ENCODE measurements at places on chromosomes 5 and 9.

- peak; percentile 86 for DNase-seq
These were observed 130.3 kb downstream of the PAX5 start for GRCh38 chr9:36903541-36904435.

- peak; percentile 65 for DNase-seq
These were observed 11.3 kb upstream of the GRHPR start for GRCh38 chr9:37410969-37411785.

DNA sequence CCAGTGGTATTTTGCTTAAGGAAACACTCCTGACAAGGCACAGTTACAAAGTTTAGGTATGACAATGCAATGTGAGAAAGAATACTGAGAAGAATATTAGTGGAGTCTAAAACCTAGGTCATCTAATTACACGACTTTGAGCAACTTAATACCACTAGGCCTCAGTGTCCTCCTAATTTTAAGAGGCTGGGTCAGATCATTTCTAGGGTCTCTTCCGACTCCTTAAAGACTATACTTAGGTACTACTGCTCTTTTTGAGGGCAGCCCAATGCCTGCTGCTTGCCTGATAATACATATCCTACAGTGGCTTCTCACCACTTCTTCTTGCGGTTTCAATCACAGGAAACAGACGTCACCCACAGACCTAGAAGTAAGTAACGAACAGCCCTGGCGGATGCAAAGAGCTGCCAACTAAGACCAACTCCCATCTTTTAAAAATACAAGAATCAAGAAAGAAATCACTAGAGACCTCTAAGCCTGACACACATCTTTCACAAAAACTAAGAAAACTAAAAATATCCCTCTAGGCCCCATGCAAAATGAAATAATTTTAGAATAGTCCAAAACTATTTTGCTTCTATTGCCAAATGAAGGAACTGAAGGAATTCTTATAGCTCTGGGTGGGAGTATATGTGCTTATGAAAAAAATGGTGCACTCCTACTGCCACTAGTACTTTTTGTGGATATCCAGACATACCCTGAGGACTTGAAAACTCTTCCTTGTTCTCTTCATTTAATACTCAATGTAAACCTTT is 13.1 kb downstream of the DIAPH1 start:
- peak; percentile 69 for DNase-seq

- DNase-seq, result no peak
These were observed at the start of gene C5 for GRCh38 chr9:121050128-121050988. Gene C5 (minus strand): TSS chr9:121050275. CDS start chr9:121050246, 29 bp downstream.

DNA sequence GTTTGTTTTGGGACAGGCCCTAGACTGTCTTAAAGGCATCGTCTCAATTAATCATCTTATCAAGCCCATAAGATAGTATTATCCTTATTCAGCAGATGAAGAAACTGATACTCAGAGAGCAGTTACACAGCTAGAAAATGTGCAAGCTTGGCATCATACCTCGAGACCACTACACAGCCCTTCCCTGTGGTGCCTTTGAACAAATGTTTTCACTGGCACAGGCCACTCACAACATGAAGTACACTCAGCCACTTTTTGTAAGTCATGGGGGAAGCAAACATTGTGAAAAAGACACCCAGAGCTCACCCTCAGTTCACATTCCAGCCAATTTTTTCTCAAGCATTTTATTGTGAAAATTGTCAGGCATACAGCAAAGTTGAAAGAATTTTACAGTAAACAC is 122.5 kb downstream of the WDR41 start:
- no peak for DNase-seq

- no peak for DNase-seq
These were observed 3.8 kb upstream of the CTNNAL1 start for GRCh38 chr9:109017061-109017460.

DNA sequence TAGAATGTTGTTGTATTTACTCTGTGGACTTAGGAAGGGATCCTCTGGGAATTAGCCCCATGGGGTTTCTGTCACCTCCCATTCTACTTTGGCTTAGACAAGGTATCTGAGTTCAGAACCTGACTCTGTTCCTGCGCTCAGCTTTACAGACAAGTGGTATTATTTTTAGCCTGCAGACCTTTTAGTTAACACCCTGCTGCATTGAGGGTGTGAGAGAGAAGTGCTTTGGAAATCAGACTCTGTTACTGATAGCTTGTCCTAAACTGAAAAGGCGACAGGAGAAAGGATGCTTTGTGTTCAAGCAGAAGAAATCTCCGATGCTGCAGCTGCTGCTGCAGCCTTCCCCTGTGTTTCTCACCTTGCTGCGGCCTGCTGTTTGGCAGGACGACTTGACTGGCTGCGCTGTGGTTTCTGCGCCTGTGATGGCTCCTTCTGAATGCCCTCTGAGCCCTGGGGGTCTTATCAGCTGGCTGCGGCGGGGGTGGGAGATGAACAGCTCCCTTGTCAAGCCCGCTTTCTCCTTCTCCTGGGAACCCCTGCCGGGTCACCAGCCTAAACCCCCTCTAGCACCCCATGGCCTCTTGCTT is 61.9 kb downstream of the PGM5 start:
- DNase-seq, result no peak

DNA sequence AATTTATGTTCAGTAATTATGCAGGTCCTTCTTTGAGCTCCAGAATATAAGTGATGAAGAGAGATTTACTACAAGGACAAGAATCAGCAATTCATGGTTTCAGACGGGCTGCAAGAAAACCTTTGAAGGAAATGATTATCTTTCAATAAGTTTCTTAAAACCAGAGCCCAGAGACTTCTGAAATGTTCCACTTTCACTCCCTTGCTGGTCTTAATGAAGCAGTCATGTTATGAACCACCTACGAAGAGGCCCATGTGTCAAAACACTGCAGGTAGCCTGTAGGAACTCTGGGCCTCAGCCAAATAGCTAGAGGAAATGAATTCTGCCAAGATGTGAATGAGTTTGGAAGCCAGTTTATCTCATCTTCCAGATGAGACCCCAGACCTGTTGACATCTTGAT is 505.9 kb upstream of the MEF2C start:
- no peak for DNase-seq

- DNase-seq, result no peak
These were observed 5.0 kb downstream of the IL7R start for GRCh38 chr5:35861718-35862117.
